ENCODE measurements at places on chromosomes 16 and 17.

DNA sequence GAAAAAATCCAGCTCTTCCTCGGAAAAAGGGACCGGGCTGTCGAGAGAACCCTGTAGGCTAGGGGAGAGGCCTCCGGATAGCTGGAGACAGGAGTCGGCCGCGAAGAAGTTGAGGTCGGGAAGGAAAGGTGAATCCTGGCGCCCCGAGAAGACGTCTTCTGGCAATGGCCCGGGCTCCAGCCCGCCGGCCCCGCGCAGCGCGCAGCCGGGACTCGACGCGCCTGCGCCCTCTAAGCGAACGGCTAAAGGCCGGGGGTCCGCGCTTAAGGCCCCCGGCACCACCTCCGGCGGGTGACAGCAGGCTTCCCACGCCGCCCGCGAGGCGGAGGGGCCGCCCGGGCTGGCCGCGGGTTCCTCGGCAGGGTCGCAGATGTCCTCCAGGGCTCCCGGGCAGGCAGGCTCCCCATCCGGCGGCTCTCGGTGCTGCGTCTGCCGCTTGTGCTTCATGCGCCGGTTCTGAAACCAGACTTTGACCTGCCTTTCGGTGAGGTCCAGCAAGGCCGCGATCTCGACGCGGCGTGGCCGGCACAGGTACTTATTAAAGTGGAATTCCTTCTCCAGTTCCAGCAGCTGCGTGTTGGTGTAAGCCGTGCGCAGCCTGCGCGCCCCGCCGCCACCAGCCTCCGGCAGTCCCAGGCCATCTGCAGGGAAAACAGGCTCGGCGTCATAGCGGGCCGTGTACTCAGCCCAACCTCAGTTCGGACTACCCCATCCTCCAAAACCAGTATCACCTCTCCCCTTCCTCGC lies 1.6 kb downstream of the HOXB2 start:
- DNase-seq, result peak; percentile 38

GRCh38 chr17:46212634-46213435 lies 19.6 kb upstream of the KANSL1 start:
- DNase-seq, result peak; percentile 52

DNA sequence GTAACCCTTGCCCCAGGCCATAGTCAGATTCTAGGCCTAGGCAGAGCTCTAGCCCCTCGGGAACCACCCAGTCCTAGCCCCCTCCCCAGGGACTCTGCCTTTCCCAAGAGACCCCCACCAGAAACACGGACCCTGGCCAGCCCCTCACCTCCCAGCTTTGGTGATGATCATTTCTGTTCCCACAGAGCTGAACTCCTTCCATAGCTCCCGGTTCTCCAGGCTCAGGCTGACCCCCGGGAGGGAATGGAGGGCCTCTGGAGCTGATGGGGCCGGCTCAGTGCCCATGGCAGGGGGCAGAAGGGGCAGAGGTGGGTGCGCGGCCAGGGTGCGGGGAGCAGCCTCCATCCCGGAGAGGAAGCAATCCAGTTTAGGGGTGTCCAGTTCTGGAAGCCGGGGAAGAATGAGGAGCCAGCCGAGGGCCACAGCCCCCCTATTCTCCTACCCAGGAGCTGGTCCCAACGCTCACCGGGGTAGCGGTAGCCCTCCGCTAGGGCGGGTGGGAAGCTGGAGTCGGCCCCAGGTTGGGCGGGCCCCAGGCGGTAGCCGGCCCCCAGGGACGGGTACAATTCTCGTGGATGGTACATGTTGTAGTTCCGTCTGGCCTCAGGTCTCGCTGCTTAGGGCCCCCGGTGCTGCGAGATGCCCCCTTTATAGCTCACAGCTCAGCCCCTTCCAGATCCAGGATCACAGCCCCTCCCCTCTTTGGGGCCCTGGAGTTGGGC lies 953 bp downstream of the TBX6 start:
- no peak for DNase-seq

DNA sequence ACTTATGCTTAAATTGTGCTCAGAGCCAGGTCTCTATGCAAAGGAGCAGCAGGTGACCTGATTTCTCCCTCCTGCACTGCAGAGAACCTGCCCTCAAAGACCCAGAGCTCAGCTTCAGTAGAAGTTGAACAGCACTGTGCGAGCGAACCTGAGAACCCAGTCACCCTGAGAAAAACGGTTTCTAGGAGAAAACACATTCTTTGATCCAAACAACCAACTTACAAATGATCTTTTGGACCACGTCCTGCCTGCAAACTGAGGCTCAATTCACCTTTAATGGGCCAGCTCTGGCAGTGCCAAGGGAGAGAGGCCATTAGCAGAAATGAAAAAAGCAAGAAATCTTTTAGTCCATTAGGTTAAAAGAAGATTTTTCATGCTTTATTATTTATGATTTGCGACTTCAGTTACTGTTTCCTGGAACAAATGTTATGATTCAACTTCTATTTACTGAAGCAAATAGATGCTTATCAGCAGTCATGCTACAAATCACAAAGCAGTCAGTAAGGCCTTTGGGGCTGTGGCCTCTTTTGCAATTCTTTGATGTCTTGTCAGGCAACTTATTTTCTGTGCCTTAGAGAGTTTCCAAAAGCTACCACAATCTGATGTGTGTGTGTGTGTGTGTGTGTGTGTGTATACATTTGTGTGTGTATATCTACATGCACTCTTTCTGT lies 65.7 kb upstream of the LRRC37A3 start:
- DNase-seq, result no peak

DNA sequence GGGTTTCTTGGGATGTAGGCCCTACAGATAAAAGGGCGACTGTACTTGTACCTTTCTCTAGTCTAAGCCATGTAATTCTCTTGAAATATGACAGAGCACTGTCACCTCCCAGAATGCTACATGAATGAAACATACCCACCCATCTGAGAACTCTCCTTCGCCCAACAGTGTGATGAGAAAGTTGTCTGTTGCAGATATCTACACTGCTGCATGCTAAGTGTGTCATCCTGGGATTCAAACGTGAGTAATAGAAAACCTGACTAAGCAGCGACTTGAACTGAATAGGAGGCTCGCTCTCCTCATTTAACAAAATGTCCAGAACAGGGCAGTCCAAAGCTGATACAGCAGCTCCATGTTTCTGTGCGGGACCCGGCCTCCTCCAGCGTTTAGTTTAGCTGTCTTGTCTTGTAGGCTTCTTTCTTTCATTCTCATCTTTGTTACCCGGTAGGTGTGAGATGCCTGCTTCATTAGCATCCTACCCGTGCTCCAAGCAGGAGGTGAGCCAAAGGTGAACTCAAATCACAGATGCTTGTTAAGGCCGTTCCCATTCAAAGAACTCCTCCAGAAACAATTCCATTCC lies 211.9 kb downstream of the PRKCA start:
- no peak for DNase-seq

DNA sequence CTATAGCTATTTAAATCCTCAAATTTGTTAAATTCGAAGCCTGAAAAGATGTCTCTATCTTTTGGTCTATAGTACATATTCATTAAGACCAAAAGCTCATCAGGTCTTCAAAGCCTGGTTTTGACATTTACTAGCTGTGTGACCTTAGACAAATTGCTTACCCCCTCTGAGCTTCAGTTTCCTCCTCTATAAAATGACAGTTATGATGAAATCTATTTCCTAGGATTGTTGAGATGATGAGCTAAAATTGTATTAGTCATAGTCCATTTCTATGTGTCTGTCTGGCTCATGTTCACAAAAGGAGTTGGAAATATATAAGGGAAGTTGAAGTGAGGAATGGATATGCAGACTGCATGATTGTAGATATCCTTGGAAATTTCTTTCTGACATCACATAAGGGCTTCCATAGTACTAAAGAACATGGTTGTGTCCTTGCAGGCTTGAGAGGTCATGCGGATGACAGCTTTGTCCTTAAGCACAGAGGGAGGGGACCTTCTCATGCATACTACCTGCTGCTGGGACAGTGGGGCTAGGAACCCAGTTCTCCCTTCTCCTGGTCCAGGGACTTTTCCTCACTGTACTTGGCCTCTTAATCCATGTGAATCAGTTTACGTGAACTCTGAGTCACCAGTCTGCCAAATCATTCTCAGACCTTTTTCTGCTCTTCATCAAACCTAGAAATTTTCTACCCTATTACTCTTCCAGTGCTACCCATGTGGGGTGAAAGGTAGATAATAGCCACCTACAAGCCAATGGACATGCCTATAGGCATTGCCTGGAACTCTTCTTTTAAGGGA lies 487.5 kb upstream of the SALL1 start:
- no peak for DNase-seq

- DNase-seq, result no peak
Measured at GRCh38 chr16:67425580-67425979, 5.3 kb upstream of the HSD11B2 start.

DNA sequence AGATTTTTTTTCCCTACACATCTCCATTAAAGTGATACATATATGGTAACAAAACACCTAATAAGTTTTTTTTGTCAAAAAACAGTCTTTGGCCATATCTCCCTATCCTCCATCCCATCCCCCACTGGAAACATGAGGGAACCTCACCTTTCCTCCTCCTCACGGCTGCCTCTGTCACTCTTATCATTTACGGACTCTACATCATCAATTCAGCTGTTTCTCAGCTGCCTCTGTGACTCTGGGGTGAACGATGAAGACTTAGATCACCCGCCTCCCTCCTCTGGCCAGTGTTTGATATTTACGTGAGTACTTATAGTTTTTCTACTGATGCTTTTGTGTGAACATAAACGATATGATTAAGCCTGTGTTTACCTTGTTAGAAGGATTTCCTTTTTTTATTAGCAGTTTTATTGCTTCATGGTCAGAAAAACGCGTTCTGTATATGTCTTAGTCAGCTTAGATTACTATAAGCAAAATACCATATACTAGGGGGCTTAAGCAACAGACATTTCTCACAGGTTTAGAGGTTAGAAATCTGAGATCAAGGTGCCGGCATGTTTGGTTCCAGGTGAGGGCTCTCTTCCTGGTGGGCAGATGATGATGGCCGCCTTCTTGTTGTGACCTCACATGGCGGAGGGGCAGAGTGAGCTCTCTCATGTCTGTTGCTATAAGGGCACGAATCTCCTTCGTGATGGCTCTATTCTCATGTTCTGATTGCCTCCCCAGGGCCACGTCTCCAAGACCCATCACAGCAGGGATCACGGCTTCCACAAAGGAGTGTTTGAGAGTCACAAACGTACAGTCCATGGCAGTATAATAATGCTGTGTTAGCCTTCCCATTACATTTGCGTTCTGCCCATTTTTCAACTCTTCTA lies 32.1 kb downstream of the DNAH17 start:
- no peak for DNase-seq

GRCh38 chr16:31186176-31186575 lies 6.2 kb downstream of the FUS start:
- DNase-seq, result no peak

DNA sequence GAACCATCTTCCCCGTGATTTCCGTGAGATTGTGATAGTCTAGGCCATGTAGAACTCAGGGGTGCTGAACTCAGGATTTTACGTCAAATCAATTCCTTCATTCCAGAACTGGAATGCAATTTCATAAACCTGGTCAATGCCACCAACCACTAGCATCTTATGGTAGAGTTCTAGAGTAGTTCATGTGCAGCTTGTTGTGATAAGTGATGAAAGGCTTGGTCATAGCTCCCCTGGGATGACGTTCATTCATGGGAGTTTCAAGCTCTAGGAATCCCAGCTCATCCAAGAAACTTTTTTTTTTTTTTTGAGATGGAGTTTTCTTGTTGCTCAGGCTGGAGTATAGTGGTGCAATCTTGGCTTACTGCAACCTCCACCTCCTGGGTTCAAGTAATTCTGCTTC lies 3.7 kb upstream of the DPEP2 start:
- DNase-seq, result no peak

DNA sequence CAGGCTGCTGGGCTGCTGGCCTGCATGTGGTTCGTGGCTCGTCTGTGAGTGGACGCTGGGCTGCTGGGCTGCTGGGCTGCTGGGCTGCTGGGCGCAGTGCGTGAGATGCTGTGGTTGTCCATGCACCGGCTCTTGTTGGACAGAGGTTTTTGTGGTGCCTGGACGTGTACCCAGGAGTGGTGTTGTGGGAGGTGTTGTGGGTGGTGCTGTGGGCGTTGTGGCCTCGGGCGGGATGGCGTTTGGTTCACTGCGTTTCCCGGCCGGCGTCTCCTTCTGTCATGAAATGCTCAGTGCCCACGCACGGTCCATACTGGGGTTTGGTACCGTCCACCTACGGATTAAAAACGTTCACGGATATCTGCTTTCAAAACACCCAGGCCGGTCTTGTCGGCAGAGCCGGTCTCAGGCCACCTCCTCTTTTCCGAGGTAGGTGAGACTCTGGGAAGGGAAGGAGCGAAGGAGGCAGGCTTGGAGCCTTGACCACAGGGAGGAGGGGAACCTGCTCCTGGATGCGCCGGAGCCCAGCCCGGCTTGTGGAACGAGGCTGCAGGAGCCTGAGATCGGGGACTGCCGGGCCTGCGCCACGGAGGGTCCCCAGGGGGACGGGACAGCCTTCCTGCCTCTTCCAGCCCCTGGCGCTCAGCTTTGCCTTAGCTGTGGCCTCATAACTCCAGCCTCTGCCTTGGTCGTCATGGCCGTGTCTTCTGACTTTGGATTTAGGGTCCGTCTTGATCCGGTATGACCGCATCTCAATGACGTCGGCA lies 29.8 kb upstream of the GNG13 start:
- no peak for DNase-seq

- no peak for DNase-seq
Measured at GRCh38 chr17:78629436-78629995, 52.3 kb upstream of the DNAH17 start.

DNA sequence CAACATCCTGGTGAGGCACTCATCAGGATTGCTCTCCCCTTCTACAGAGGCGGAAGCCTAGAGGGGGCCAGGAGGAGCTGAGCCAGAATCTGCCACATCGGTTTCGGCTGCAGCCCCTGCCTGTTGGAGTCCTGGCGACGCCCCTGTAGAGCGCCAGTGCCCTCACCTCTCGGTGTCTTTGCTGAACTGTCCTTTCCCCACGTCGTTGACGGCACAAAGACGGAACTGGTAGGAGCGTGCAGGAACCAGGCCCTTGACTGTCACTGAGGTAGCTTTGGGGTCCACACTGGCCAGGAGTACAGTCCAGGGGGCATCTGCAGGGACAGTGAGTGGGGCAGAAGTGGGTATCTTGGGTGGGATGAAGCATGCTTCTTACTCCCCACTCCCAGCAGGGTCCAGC lies 110.3 kb upstream of the CDC42EP4 start:
- no peak for DNase-seq

- DNase-seq, result no peak
Measured at GRCh38 chr17:57344261-57344660, 87.9 kb downstream of the MSI2 start.

- peak; percentile 61 for DNase-seq
Measured at GRCh38 chr17:74770498-74771318, 5.4 kb downstream of the NAT9 start.

- no peak for DNase-seq
Measured at GRCh38 chr16:84054916-84055315, 12.3 kb upstream of the SLC38A8 start.

DNA sequence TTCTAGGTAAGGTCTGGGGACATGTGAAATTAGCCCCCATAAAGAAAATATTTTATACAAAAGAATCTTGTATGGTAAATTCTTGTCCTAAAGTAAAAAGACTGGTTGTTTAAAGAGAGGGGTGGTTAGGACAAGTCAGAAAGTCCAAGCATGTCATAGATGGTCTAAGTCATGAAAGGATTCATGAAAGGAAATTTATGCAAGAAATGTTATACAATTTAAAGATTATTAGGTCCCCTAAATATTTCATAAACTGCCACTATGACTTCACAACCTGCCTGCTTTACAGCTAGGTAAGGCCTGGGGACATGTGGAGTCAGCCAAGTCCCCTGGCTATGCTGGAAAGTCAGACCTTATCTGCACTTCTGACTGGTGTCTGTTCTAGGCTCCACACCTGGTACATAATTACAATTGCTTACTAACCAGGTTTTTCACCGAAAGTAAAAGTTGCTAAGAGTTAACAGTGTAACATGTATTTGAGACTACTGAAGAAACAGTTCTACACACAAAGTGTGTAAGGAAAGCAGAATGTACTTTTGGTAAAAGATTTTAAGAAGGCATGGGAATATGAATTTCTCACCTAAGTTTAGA lies 17.0 kb downstream of the N4BP1 start:
- DNase-seq, result no peak

- no peak for DNase-seq
Measured at GRCh38 chr16:85025781-85026653, 1.6 kb upstream of the KIAA0513 start.
